Cardiac atrium fibroblast (primary cell): ENCODE measurements at places on chromosomes 5 and 9. TPM values are rescaled to one million over a fixed set of nuclear protein-coding genes. Genes with fewer than 3 reads are reported as not detected.

The SLC34A3 gene
- total RNA-seq, result not detected in 2 replicates

The ARAP3 gene
- total RNA-seq, result 6.9 and 7.1 TPM in 2 replicates

The CHSY3 gene
- total RNA-seq, result 9.9 and 10.9 TPM in 2 replicates

The CBY3 gene
- not detected in 2 replicates for total RNA-seq

The ADAMTS2 gene
- 157 and 162 TPM in 2 replicates for total RNA-seq

The NEUROG1 gene
- total RNA-seq, result not detected in 2 replicates

The SOX30 gene
- not detected in 2 replicates for total RNA-seq

The GFI1B gene
- under 0.01 TPM in 1 of 2 replicates, not detected in the other for total RNA-seq

The PCDHA6 gene
- total RNA-seq, result not detected in 2 replicates

The SLC34A1 gene
- not detected in 2 replicates for total RNA-seq

The LRRC19 gene
- not detected in 2 replicates for total RNA-seq

The IFNK gene
- total RNA-seq, result not detected in 2 replicates

The ZDHHC11B gene
- not detected in 2 replicates for total RNA-seq

The DPYSL3 gene
- total RNA-seq, result 36.6 and 58.2 TPM in 2 replicates

The NSG2 gene
- total RNA-seq, result not detected in 2 replicates

The MCC gene
- total RNA-seq, result 37.4 and 59.5 TPM in 2 replicates

The AMBP gene
- not detected in 2 replicates for total RNA-seq

The SAXO1 gene
- total RNA-seq, result not detected in 2 replicates

The NTNG2 gene
- total RNA-seq, result 2.3 and 4.7 TPM in 2 replicates

The PCDHGA8 gene
- 0.18 and 1.8 TPM in 2 replicates for total RNA-seq

The FSTL4 gene
- not detected in 2 replicates for total RNA-seq

The ATOX1 gene
- total RNA-seq, result 108 and 161 TPM in 2 replicates

The UBLCP1 gene
- 15.7 and 19.3 TPM in 2 replicates for total RNA-seq

The DEPDC1B gene
- 1.3 and 4.9 TPM in 2 replicates for total RNA-seq

The FGFR4 gene
- total RNA-seq, result 16.4 and 19.8 TPM in 2 replicates

The FYB1 gene
- not detected in 2 replicates for total RNA-seq

The ENC1 gene
- 46.2 and 99.3 TPM in 2 replicates for total RNA-seq

The LCN15 gene
- total RNA-seq, result not detected in 2 replicates

The PCDHA9 gene
- total RNA-seq, result under 0.01 TPM in 1 of 2 replicates, not detected in the other

The ADGRV1 gene
- total RNA-seq, result 0.81 TPM in 1 of 2 replicates, not detected in the other

The CLINT1 gene
- total RNA-seq, result 57.3 and 64.4 TPM in 2 replicates

The PRRT1B gene
- total RNA-seq, result not detected in 2 replicates

The GRIA1 gene
- 1.3 TPM in 1 of 2 replicates, not detected in the other for total RNA-seq

The KCTD16 gene
- total RNA-seq, result under 0.01 and 0.90 TPM in 2 replicates

The GPR107 gene
- 20.9 and 31.6 TPM in 2 replicates for total RNA-seq

The FAT2 gene
- not detected in 2 replicates for total RNA-seq

The TNPO1 gene
- total RNA-seq, result 147 and 188 TPM in 2 replicates

The PDZD2 gene
- total RNA-seq, result 1.8 and 2.3 TPM in 2 replicates

The PCDHGA2 gene
- total RNA-seq, result 2.5 and 5.8 TPM in 2 replicates

The KCNIP1 gene
- not detected in 2 replicates for total RNA-seq

The CKMT2 gene
- 0.72 TPM in 1 of 2 replicates, not detected in the other for total RNA-seq

The IFNA2 gene
- not detected in 2 replicates for total RNA-seq

The GRM6 gene
- not detected in 2 replicates for total RNA-seq

The MAMDC2 gene
- total RNA-seq, result 2.0 and 8.7 TPM in 2 replicates

The UGT3A1 gene
- total RNA-seq, result not detected in 2 replicates

The CRHBP gene
- total RNA-seq, result 13.8 TPM in 1 of 2 replicates, not detected in the other

The DMRT3 gene
- total RNA-seq, result not detected in 2 replicates

The PTPN3 gene
- total RNA-seq, result 2.2 and 3.1 TPM in 2 replicates

The SPTLC1 gene
- 82.5 and 86.8 TPM in 2 replicates for total RNA-seq

The PRSS3 gene
- total RNA-seq, result 6.2 and 8.1 TPM in 2 replicates

The KIF4B gene
- not detected in 2 replicates for total RNA-seq

The PCDHB3 gene
- 0.16 TPM in 1 of 2 replicates, not detected in the other for total RNA-seq

The FNBP1 gene
- 26.9 and 29.8 TPM in 2 replicates for total RNA-seq

The SLC36A2 gene
- not detected in 2 replicates for total RNA-seq

The PCDHB15 gene
- total RNA-seq, result 1.8 TPM in 2 replicates

The TRIO gene
- total RNA-seq, result 31.2 and 59.8 TPM in 2 replicates

The ATP10B gene
- not detected in 2 replicates for total RNA-seq

The EIF4E1B gene
- total RNA-seq, result not detected in 2 replicates

The EFNA5 gene
- 1.6 and 2.4 TPM in 2 replicates for total RNA-seq
